CD4-positive, alpha-beta T cell treated with Interleukin-6 at 100 ng/mL for 8 hours (primary cell): ENCODE measurements at places on chromosomes 11 and 22.

GRCh38 chr11:92383430-92383829 lies 158.8 kb downstream of the FAT3 start:
- DNase-seq: no peak

GRCh38 chr22:43008509-43008908 lies 6.4 kb downstream of the PACSIN2 start:
- DNase-seq: no peak

GRCh38 chr11:69700278-69701140 lies 3.3 kb downstream of the FGF19 start:
- no peak for DNase-seq

DNA sequence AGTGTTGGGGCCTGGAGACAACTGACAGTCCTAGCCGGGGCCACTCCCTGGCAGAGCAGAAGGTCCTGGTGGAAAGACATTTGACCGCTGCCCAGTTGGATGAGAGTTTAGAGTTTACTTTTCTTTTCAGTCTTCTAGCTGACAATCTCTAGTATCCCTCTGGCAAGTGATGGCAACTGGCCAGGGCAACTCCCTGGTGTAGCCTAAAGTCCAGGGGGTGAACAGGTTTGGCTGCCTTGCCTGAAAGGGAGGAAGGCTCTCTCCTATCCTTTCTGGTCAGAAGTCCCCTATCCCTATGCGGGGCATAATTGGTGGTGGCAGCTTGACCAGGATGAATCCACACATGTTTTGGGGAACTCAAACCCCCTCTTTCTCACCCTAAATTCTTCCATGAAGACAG lies 16.8 kb upstream of the MSANTD2 start:
- DNase-seq: no peak

GRCh38 chr11:46427364-46427763 lies 35.8 kb upstream of the CHRM4 start:
- no peak for DNase-seq

GRCh38 chr11:29280452-29280851 lies 736.4 kb downstream of the KCNA4 start:
- no peak for DNase-seq
